ENCODE measurements at places on chromosomes 4 and X.

DNA sequence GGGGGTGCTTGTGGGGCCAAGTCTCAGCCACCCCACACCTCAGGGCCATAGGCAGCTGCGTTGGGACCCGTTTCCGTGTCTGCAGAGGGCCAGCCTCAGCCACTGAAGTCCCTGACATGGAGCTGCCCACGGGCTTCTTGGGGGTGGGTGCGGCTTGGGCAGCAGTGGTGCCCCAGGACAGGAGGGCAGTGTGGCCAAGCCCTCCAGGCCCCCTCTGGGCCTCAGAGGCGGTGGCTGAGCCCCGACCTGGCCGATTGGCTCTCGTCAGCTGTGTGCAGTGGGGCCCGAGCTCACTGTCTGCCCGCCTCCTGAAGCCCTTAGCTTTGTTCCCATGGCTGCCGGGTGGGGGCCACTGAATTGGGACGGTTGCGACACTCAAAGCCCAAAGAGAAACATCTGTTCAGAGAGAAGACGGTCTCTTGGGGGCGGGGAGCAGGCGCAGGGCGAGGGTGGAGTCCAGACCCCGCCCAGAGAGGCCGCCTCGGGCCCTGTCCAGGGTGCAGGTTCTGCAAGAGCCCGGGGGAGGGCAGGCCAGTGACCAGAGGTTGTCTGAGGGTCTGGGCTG lies 9.1 kb downstream of the FGFR3 start:
- no peak for DNase-seq

DNA sequence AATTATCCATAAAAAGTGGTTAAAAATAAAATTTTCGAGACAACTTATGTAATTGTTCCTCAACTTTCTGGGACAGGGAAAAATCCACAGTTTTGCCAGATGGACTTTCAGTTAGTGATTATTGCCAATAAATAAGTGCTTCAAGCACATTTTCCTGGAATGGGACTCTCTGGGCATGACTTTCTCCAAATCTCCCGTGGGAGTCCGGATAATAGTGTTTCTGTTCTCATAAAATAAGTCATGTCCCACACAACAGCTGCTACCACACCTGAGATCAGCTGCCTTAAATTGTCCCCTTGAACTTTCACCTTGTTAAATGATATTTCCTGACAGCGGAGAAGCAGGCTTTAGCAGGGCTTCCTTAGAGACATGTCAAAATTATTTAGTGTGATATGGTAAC lies 133.4 kb upstream of the NAP1L5 start:
- no peak for DNase-seq

GRCh38 chr4:139641218-139641617 lies 24.4 kb upstream of the MGST2 start:
- DNase-seq: no peak

GRCh38 chr4:39169426-39169825 lies 12.9 kb upstream of the WDR19 start:
- DNase-seq: no peak

DNA sequence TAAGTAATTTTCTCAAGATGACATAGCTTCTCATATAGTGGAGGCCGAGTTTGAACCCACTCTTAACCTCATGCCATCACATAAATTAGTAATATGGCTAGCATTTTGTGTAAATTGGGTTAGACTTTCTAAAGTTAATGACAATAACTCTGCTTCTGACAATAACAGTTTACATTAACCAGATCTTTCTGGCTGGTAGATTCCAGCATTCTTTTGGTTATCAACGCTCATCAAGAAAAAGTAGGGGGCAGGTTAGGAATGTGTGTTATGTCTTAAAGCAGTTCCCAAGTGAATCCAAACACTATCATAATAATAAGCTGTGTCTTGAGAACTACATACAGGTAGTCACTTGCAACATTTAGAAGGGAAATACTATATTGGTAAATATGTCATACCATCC lies 162.5 kb downstream of the PRDM5 start:
- no peak for DNase-seq

- DNase-seq: no peak
These were observed 29.3 kb upstream of the CXXC4 start for GRCh38 chr4:104524026-104524425.

- no peak for DNase-seq
These were observed 49.3 kb downstream of the SLC10A7 start for GRCh38 chr4:146472404-146472803.

- DNase-seq: no peak
These were observed 76.7 kb downstream of the NLGN4X start for GRCh38 chrX:6151971-6152370.

- no peak for DNase-seq
These were observed 108.8 kb downstream of the NHSL2 start for GRCh38 chrX:72019487-72019886.

GRCh38 chr4:159719531-159719930 lies 616.7 kb downstream of the RAPGEF2 start:
- DNase-seq: no peak

DNA sequence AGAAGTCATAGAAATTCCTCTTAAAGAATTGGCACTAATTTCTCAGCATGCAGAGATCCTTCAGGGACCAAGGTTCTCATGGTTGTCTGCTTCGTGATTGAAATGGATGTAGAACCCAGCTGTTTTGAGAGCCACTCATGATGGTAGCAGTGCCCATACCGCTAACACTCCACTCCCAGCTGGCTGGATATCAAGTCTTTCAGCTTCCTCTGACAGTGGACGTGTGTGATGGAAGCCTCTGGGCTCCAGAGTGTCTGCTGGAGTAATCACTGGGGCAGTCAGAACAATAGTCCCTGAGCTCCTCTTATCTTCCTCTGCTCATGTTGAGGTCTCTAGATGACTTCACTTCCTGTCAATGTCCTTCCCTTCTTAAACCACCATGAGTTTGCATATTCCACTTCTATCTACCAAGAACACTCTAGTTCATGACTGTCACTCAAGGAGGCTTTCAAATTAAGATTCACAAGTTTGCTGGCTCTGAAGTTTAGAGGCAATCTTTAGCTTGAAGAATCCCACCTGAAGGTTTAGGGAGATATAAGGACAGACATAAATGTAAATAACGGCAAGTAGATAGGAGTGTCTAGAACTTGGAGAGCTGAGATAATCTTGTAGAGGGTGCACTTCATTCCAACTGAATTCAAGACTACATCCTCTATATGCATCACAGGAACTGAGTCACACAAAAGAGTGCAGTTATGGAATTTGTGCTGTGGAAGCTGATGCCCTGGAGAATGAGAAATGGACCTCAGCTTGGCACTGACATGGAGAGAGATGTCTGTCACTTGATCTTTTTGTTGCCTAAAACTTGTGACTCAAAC lies 64.5 kb upstream of the WDR1 start:
- no peak for DNase-seq

DNA sequence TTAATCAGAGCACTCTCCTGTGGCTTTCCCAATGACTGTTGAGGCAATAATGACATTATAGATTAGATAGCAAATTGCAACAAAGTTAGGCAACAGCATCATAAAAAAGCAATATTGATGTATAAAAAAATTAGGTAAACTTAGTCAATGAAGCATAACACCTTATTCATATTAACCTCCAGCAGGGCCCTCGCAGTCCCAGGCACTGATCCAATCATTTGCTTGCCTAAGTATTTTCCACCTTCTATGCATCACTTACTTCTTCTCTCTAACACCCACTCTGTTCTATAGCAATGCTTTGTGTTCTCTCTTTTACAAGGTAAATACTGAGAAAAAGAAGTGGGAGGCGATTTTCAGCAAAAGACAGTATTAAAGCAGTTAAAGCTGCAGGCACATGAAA lies 833.5 kb upstream of the ADGRL3 start:
- no peak for DNase-seq

DNA sequence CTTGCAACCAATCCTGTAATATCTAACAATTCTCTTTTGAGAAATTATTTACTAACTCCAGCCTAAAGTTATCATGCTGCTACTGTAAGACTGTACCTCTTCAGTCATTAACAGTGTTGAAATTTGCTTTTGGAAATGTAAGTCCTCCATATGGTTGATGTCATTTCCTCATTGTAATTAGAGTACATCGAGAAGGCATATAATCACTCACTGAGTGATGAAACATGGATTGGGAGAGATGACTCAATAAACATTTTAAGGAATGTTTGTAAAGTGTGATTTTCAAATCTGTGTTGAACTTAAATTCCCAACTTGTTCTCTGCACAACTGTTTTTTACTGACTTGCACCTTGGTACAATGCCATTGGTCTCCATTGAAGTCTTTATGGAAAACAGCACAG lies 61.2 kb downstream of the HMGB2 start:
- DNase-seq: no peak

GRCh38 chr4:121280425-121280824 lies 100.4 kb downstream of the QRFPR start:
- no peak for DNase-seq

- DNase-seq: no peak
These were observed 21.2 kb upstream of the TAB3 start for GRCh38 chrX:30910124-30910860.

GRCh38 chr4:26028133-26028792 lies 114.2 kb downstream of the SMIM20 start:
- no peak for DNase-seq

- DNase-seq: no peak
These were observed 473.4 kb downstream of the PCDH7 start for GRCh38 chr4:31193521-31193920.

DNA sequence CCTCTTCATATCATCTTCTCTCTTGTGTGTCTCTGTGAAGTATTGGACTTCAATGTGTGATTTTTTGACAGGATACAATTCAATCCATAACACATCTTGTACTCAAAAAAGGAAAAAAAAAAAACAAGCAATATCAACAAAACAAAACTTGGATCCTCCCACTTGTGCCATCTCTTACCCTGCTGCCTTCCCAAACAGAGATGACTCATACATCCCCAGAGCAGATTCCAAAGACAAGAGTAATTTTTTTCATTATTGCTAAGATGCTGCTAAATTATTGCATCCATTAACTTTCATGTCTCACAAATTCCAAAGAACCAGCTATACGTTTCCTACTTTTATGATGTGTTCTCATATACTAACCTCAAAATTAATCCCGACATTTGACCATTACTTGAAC lies 479.2 kb downstream of the GBA3 start:
- no peak for DNase-seq

GRCh38 chr4:183342541-183343533 lies 20.6 kb upstream of the CLDN24 start:
- no peak for DNase-seq

GRCh38 chr4:16757080-16757521 lies 141.3 kb downstream of the LDB2 start:
- DNase-seq: no peak

- no peak for DNase-seq
These were observed 753.5 kb upstream of the PCDH10 start for GRCh38 chr4:132395561-132395960.

DNA sequence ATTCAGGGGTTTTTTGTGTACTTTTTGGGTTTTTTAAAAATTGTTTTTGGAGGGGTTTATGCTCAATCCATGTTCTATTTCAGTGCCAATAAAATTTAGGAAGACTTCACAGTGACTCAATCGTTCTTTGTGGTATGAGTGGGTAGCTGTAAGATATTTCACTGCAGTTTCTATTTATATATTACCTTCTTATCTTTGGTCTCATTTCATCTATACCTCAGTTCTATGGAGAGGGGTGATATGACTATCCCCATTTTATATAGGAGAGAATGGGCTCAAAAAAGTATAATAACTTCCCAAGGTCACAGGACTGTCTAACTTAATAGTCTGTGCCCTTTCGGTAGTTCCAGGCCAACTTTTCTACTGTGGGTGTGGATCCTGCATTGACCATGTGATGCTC lies 74.4 kb downstream of the MSN start:
- DNase-seq: no peak

DNA sequence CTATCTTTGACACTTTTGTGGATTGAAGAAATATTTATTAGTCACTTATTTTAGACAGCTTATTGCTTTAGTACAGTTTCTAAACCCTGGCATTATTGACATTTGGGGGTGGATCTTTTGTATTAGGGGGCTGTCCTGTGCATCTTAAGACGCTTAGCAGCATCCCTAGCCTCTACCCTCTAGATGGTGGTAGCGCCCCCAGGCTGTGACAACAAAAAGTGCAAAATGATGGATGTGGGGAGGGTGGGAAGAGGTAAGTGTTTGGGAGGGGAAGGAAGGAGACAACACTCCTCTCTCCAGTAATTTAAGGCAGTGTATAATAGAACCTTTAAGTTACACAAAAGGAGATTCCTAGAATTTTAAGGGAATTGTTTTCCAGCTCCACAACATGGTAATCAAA lies 1210.6 kb downstream of the C4orf33 start:
- no peak for DNase-seq

GRCh38 chr4:88283661-88284438 lies 511 bp downstream of the PPM1K start:
- peak; percentile 16 for DNase-seq

DNA sequence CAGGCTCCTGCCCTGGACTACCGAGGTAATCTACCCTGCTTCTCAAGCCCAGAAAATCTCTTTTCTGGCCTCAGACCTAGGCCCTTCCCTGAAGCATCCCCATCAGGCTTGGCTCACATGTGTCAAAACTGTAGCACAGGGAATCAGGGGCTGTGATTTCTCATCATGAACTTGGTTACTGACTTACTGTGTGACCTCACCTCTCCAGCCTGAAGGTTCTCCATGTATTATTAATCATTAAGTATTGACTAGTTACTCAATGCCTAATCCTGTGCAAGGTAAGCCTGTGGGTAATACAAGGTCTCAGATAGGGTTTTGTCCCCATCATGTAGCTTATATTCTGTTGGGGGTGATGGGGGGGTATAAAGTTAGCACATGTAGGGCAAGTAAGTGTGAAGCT lies 6.8 kb downstream of the SRPX2 start:
- DNase-seq: no peak

DNA sequence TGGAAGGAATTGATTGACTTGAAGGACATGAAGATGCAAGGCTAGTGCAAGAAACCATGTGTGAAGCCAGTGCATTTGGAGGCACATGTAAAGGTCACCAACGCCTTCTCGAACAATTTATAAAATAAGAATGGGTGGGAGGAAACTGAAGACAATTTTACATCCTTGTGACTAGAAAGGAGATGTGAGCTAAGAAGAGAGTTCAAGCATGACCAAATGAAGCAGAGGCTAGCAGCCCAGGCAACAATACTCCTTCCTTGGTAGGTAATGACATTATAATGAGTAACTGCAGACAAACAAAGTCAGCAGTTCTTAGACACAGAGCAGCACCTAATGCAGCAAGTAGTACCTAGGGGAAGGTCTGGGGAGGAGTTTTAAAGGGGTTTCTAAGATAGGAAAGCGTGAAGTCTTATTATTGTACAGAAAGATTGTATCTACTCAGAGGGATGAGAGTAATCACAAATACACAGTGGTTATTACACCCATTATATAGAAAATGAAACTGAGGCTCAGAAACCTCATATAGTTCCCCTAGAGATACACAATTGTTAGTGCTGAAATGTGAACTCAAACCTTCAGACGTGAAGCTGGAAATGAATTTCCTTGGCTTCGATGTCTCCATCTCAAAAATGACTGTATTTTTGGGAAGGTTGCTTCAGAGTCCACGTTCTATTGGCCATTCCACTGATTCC lies 56.1 kb downstream of the ATXN3L start:
- DNase-seq: no peak

- no peak for DNase-seq
These were observed 108.0 kb downstream of the GPM6A start for GRCh38 chr4:175703956-175704600.
